Kidney epithelial cell (primary cell): ENCODE measurements at places on chromosomes 16 and 17. TPM values are rescaled to one million over a fixed set of nuclear protein-coding genes. Genes with fewer than 3 reads are reported as not detected.

DNA sequence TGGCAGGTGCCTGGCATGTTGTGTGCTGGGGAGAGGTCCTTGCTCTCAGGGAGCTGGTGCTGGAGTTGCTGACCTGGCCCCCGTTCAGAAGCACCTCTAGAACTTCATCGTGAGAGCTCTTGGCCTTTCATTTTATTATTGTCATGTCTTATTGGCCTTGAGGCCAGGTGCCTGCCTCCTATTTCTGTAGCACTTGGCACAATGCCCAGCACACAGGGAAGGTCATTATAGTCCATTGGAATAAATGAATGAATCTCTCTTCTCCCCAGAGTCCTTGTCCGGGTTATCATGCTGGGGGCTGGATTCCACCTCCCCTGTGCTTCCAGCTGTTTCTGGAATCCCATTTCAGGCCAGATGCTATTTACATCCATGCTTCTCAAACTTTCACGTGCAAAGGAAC, 169.2 kb downstream of the HAPSTR1 start:
- no peak for DNase-seq

GRCh38 chr16:54275956-54276355, 10.6 kb downstream of the IRX3 start:
- DNase-seq = no peak

DNA sequence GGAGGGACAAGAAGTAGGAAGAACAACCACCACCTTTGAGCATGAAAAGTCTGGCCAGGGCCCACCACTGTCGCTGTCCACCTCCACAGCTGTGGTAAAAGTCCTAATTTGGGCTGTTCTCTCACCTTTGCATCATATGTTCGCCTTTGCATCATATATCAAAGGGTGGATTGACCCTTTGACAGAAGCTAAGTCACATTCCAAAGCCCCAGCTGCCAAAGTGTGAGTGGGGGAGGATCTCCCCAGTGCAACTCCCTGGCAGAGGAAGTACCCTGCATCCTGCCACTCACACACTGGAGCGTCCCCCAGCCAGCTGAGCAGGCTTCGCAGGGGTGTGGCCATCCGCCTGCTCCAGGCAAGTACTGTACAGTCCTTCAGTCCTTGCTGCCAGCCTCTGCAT, 12.7 kb upstream of the SPECC1 start:
- DNase-seq = no peak

DNA sequence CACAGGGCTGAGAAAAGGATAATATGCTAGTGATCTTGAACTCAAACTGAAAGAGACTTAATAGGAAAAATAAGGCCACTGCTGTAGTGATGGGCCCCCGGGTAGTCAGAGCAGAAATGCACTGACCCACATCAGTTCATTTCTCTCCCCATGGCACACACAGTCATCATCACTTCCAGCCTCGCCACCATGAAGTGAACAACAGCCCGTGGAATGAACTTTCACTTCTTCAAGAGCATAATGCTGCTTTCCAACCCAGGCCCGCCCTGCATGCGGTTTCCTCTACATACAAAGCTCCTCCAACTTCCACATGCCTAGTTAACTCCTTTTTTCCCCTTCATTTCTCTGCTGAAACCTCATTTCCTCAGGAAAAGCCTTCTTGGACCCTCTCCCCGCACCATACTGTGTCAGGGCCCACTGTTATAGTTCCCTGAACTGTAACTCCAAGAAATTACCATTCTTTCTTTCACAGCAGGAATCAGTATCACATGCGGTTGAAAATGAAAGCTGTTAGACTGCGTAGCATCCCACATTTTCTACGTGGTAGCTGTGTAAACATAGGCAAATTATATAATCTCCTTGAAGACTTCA, 65.8 kb upstream of the SMIM36 start:
- peak; percentile 86 for DNase-seq

GRCh38 chr16:48188449-48189102, 32.8 kb upstream of the ABCC12 start:
- no peak for DNase-seq

DNA sequence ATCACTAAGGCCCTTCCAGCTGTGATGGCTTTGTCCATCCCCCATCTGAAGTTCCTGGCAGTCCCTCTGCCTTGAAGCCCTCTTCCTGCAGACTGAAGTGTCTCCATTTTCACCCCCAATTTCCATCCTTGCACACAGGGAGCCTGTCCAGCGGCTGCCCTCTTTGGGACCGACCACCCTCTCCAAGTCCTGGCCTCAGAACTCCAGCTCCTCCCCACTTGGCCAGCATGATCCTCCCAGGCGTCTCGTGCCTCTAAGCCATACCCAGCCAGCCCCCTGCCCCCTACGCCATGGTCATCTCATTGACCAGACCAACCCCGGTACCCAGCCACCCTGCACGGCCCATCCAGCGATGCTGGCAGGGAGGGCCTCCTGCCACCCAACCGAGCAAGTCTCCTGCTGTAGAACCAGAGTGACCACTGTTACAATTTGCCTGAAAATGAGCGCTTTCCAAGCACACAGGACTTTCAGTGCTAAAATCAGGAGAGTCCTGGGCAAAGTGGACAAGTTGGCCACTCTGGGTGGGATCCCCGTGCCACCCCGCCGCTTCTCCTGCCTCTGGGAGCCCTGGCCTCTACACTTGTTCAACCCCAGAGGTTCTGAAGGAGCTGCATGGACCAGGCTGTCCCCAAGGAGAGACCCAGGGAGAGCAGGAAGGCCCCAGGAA, 362.0 kb downstream of the SEC14L1 start:
- DNase-seq = no peak

- DNase-seq = no peak
Measured at GRCh38 chr16:8120001-8120400, 470.3 kb downstream of the TMEM114 start.

Gene GPR179
- total RNA-seq = 0.04 and 0.07 TPM in 2 replicates

DNA sequence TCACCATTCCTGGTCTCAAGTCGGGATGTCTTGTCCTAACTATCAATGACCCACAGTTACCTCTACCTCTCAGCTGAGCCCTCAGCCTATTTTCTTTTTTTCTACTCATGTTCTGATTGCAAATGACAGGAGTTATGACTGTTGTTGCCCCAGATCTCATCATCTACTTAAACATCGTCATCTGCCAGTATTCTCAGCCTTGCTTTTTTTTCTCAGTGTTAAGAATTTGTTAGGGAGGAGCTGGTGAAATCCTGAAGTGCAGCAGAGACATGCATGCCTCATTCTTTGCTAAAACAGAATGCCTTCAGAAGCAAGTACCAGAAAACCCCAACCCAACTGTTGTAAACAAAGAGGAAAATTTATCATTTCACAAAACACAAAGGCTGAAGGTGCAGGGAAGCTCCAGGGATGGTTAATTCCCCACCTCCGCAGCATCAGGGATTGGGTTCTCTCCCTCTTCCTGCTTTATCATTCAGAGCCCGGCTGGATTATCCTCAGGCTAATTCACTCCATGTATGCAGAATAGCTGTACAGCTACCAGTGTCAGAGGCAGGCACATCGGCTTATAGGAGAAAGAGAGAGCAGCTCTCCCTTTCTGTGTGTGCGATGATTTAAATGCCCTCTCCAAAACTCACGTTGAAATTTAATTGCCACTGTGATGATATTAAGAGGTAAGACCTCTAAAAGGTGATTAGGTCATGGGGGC, 540.8 kb upstream of the HSBP1 start:
- no peak for DNase-seq

Gene TP53TG3B
- total RNA-seq = not detected in 2 replicates

DNA sequence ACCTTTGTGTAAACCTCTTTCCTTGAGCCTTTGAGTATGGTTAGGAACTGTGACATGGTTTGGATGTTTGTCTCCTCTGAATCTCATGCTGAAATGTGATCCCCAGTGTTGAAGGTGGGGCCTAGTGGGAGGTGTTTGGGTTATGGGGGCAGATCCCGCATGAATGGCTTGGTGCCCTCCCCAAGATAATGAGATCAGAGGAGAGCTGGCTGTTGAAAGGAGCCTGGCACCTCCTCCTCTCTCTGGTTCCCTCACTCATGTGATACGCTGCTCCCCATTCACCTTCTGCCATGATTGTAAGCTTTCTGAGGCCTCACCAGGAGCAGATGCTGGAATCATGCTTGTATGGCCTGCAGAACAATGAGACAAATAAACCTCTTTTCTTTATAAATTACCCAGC, 1110.2 kb downstream of the CDH11 start:
- no peak for DNase-seq

GRCh38 chr17:57125866-57126265, 40.8 kb downstream of the AKAP1 start:
- DNase-seq = no peak

- DNase-seq = no peak
Measured at GRCh38 chr17:76094046-76094445, 9.5 kb downstream of the EXOC7 start.

- no peak for DNase-seq
Measured at GRCh38 chr17:55770196-55770870, 19.5 kb downstream of the PCTP start.
